Type B pancreatic cell (in vitro differentiated cells): ENCODE measurements at places on chromosomes 6 and 20. TPM values are rescaled to one million over a fixed set of nuclear protein-coding genes. Genes with fewer than 3 reads are reported as not detected.

DNA sequence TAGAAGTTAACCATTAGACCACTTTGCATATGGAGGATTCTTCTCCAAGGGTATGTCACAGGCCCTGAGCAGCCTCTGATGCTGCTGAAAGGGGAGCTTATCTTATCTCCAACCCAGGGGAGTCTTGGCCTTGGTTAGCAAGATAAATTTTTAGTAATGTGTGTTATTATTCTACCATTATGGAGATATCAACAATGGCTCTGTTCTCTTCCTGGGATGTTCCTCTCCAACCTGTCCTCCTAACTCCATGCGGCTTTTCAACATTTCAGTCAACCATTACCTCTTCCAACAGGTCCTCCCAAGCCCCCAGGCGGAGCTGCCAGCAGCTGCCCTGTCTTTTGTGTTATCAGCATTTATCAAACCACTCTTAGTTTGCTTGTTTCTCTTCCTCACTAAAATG is 48.4 kb upstream of the FOXC1 start:
- DNase-seq: no peak

DNA sequence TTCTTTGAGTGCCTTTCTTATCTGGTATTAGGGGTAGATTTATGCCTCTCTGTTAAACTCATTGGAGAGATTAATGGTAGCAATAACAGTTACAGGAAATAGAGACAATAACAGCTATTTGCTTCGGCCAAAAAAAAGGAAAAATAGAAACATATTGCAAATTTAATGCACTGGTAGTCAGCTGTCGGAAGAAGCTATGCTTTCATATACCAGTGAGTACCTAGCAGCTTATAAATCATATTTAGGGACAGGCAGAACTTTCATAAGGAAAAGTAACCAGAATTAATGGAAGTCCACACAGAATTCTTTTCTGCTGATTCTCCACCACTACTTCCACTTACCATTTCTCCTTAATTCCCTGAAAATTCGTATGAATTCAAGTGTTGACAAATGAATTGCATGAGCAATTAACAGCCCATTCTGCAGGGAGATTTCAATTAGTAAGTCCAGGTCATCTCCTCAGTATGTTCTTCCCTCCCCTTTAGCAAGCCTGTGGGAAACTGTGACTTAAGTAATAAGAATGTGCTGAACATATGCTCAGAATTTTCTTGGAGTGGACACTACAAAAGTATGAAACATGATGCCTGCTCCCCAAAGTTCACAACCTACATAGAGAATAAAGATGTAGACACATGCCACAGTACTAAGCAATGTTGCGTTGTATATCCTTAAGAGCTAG is 196.7 kb upstream of the KCNQ5 start:
- no peak for DNase-seq

The AHI1 gene
- total RNA-seq: 20.2 and 23.2 TPM in 2 replicates

DNA sequence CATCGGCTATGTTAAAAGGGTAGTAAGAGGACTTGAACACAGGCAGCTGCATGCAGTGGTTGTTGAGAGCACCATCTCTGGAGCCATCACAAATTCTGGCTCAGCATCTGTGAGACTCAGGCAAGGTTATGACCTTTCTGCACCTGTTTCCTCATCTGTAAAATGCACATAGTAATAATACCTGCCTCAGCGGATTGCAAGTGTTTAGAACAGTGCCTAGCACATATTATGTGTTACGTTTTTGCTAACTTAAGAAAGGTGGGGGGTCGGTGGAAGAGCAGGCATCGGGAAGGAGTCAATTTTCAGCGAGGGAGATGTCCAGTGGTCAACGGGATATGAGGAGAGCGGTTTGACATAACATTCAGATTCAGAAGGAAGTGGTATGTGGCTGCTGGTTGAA is 2.9 kb downstream of the LY6G5C start:
- no peak for DNase-seq

DNA sequence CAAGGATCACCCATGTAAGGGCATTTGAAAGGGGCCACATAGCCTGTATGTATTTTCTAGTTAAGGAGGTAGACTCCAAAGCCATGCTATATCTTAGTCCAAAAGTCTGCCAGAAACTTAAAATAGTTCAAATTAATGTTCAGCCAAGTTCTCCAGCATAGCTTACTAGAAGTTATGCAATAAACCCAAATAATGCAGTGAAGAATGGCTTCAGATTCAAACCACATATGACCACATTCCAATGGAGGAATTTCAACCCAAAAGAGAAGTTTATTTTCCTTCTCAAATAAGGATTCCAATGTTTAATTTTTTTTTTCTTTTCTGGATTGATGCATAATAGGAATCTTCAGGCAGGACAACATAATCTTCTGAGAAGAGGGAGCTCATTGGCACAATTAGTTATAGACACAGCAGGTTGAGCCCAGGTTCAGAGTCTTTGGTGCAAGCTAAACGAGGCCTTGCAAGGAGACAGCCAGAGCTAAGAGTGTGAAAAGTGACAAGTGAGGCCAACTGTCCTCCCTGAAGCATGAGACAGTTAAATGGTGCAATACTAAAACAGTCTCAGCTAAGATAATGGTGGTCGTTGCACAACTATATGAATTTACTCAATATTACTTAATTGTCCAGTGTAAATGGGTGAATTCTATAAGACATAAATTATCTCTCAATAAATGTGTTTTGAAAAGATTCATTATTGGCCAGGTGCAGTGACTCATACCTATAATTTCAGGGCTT is 598.8 kb upstream of the CDH4 start:
- no peak for DNase-seq
